ENCODE measurements at places on chromosomes 5 and 9.

- no peak for DNase-seq
Observed at GRCh38 chr5:173812811-173813550, 75.2 kb upstream of the CPEB4 start.

DNA sequence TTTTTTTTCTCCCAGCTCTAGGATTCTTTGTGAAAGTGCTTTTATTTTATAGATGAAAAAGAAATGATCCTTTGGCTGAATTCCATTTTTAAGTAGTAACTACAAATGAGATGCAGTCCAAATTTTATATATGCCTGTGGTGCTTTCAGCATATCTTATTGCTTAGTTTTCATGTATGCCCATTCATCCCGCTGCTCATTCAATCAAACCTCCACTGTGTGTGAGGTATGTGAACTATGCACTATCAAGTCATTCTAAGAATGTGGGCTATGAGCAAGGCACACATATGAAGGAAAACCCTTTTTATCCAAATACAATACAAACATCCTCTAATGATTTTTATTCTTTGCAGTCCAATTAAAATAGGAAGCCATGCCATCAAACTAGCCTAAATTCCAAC lies 1069.1 kb upstream of the DMAC1 start:
- DNase-seq, result peak; percentile 4

GRCh38 chr5:141100243-141100805 lies at the start of gene PCDHB3:
TSS of gene PCDHB3 (plus strand) at chr5:141100473. CDS start at chr5:141100650, 177 bp downstream.
- DNase-seq, result no peak

- DNase-seq, result no peak
Observed at GRCh38 chr9:130756455-130757152, 63.0 kb downstream of the EXOSC2 start.

GRCh38 chr5:111734597-111734996 lies 22.4 kb downstream of the NREP start:
- DNase-seq, result no peak

DNA sequence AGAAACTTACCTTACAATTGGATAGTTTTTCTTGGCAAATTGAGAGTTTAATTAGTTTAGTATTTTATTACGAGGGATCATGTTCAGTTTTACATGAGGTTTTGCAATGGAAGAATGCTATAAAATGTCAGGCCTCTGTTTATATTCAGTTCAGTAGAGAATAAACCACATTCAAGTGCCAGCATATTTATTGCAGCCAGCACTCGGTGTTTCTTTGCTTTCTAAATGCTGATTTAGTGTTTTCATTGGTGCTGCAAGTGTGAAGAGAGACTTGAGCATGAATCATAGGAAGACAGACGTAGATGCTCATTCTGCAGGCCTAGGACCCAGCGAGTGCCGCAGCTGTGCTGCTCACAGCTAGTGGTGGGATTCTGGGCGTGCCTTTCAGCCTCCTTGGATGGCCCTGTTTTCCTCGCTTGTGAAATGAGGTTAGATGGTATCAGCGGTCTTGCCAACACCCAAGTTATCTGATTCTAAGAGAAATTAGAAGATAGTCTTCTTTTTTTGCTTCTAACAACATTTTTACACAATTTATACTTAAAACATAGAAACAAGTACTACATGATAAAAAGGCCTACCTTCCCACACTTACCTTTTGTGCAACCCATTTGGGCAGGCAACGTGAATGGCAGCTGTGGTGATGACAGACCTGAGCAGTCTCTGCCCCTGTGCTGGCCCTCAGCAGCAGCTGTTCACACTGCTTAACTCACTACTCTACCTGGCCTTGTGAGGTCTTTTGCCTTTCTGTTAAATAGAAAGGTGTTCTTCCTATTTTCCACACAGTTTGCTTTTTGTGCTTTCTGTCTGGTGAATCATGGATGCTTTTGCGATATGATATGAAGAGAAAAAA lies 26.8 kb upstream of the TNFAIP8 start:
- peak; percentile 73 for DNase-seq

GRCh38 chr9:26158631-26159150 lies 480.4 kb upstream of the TUSC1 start:
- DNase-seq, result no peak

DNA sequence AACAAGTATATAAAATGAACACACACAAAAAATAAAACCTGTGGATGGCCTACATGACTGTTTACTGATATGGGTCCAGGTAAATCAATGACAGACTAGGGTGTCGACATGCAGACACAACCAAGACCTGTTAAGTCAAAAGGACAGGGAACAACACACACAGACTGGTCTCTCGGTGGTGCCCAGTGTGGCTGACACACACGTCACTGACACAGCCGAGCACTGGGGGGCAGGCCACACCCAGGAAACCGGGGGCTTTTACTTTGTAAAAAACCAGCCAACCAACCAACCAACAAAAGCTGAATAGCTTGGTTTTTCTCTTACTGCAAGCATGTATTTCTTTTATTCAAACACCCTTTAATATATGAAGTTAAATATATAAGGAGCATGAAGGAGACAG lies 5.0 kb downstream of the FAM163B start:
- DNase-seq, result no peak

GRCh38 chr5:77208507-77209163 lies 1.8 kb upstream of the PDE8B start:
- DNase-seq, result no peak

DNA sequence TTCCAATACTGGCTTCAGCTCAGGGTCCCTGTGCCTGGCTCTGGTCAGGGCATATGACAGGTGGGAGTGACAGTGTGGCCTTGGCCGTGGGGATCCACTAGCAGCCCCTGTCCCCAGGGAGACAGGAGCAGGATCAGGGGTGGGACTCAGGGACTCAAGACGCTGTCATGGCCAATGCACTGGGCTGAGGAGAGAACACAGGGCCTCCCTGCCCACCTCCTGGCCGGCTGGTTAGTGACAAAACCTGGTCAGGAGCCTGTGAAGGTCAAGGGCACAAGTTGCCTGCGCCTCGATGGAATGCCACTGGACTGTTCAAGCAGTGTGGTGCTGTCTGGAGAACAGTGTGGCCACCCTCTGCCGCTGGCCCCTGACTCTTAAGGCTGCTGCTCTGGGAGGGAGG lies 86.8 kb downstream of the OLFM1 start:
- no peak for DNase-seq

DNA sequence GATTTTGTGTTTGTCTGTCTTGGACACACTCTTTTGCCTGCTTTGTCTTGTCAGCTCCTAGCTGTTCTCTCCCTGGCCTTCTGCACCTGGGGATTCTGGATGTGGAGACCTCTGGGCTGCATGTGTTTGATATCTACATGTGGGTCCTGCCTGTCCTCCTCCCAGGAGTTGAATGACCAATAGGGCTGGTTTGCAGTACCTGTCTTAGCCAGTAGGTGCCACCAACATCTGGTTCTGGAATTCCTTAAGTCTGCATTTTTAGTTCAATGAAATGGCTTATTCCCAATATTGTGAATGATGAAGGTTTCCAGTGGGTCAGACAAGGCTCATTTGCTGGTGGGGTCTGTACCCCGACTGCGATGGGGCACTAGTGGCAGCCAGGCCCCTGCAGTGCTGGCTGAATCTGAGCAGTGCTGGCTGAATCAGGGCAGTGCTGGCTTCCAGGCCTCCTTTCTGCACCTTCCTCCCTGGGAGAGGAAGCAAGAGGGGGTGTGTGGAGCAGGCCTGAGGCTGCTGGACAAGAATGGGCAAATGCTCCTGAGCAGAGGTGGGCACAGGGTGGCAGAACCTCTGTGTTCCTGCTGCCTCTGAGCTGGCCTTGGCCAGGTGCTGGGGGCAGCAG lies 73.3 kb downstream of the RXRA start:
- DNase-seq, result no peak

DNA sequence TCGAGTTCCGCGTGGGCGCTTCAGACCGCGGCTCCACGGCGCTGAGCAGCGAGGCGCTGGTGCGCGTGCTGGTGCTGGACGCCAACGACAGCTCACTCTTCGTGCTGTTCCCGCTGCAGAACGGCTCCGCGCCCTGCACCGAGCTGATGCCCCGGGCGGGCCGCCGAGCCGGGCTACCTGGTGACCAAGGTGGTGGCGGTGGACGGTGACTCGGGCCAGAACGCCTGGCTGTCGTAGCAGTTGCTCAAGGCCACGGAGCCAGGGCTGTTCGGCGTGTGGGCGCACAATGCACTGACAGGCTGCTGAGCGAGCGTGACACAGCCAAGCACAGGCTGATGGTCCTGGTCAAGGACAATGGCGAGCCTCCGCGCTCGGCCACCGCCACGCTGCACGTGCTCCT lies 3.7 kb upstream of the PCDHB15 start:
- no peak for DNase-seq

GRCh38 chr5:84373506-84373905 lies 11.2 kb downstream of the EDIL3 start:
- no peak for DNase-seq

- DNase-seq, result no peak
Observed at GRCh38 chr5:115289104-115289503, 7.3 kb downstream of the CCDC112 start.

- no peak for DNase-seq
Observed at GRCh38 chr5:108280248-108280647, 101.7 kb downstream of the FBXL17 start.

DNA sequence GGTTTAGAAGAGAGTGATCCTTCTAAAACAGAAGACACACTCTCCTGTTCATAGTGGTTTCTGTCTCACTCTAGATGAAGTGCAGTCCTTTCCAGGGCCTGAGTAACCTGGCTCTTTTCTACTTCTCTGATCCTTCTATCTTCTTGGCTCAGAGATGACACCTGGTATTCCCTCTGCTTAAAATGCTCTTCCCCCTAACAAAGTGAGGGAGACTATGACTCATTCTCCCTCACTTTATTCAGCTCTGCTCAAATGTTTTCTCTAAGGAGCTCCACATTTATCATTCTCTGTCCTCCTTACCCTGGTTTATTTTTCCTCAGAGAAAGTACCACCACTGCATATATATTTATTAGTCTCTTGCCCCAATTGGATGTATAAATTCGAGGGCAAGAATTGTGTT lies 24.6 kb downstream of the TUT7 start:
- no peak for DNase-seq

DNA sequence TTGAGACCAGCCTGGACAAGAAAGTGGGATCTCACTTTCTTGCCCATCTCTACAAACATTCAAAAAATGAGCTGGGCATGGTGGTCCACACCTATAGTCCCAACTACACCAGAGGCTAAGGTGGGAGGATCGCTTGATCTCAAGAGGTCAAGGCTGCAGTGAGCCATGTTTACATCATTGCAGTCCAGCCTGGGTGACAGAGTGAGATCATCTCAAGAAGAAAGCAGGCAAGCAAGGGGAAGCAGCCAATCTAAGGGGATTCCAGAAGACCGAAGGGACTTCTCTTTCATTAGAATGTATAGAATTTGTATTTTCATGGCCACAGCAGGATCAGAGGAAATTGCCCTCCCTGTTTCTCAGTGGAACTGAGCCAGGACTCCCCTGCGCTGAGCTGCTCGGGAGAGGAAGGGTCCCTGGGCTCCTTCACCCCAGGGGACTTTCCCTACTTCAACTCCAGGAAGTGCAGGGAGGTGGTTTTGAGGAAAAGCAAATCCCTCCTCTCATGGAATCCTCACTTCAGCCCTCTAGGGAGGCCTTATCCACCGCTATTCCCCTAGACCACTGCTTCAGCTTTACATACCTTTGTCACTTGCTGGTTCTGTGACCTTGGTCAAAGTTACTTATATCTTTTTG lies 12.1 kb downstream of the WWC1 start:
- DNase-seq, result no peak

- no peak for DNase-seq
Observed at GRCh38 chr9:137522746-137523455, 27.3 kb downstream of the PNPLA7 start.

GRCh38 chr9:36503172-36504088 lies 69.3 kb upstream of the MELK start:
- no peak for DNase-seq

GRCh38 chr5:2749514-2750025 lies 1.9 kb downstream of the IRX2 start:
- no peak for DNase-seq

DNA sequence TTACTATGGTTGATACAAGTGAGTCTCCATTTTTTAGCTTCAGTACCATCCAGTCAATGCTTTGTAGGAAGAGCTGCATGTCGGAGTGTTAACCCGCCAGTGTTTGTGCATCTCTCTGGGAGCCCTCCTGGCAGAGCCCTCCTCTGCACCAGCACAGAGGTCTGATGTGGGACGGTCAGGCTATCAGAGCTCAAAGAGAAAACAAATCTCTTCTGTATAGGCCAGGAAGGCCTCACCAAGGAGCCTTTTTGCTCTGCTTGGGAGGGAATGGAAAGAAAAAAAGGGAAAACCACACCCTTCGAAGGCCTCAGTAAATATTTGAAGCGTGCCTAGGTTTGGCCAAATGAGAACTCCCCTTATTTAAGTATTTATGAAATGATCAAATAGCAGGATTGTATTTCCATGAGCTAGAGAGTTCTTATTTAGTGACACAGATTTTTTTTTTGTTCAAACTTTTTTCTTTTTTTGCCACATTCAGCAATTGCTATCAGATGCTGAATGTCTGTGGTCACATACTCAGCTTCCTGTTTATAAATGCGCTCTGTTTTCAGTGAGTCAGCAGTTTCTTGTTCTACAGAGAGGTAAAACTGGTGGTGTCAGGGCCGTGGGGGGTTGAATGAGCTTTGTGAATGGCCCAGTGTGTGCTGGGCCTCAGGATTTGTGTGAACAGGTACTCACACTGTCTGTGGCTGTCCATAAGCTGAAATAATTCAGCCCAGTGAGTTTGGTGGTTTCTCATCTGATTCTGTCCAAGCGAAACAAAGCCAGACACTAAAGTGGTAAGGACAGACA lies 226.6 kb downstream of the SNX18 start:
- DNase-seq, result peak; percentile 90

GRCh38 chr5:133708331-133708850 lies 96.0 kb upstream of the FSTL4 start:
- no peak for DNase-seq

DNA sequence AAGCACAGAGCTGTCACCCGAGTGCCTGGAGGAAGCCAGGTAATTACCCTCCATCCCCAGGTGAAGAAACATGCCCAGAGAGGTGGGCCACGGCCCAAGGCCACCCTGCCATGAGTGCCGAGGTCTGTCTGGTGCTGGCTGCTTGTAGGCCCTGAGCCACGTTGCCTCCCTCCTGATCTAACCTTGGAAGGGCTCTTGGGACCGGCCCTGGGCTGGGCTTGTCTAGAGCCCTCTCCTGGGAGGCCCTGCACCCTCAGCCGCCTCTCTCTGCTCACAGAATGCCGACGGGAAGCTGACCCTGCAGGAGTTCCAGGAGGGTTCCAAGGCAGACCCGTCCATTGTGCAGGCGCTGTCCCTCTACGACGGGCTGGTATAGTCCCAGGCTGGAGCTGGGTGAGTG lies 39.4 kb upstream of the HMCN2 start:
- DNase-seq, result no peak

DNA sequence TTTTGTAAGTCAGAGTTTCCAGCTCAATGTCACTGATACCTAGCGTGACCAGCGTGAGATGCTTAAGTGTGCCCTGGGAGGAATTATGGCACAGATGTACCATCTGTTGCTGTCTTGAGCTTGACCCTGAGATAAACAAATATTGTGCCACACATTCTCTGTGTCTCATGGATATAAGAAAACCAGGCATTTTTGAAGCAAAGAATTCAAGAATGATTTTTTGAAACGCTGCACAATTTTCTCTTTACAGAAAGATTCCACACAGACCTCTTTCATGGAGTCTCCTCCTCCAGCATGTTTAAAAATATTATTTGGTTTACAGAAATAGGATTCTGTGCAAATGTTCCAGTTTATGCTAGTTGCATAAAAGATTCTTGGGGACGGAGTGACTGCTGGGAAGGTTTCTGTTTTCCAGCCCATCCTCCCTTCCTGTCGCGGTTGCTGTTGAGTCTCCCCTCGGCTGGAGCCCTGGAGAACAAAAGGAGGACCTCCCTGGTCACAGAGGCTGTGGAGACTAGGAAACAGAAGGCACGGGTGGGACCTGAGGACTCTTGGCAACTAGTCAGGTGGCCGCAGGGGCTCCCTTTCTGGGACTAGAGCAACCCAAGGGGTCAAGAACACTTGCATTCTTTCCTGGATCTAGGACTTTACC lies 120.8 kb downstream of the RASGRF2 start:
- no peak for DNase-seq
